Stimulated activated CD4-positive, alpha-beta T cell treated with anti-CD3 and anti-CD28 coated beads, Interleukin-1b, Interleukin-23, amount 100 ng/mL, for 1 hour (primary cell): ENCODE measurements at places on chromosomes 5 and 9.

DNA sequence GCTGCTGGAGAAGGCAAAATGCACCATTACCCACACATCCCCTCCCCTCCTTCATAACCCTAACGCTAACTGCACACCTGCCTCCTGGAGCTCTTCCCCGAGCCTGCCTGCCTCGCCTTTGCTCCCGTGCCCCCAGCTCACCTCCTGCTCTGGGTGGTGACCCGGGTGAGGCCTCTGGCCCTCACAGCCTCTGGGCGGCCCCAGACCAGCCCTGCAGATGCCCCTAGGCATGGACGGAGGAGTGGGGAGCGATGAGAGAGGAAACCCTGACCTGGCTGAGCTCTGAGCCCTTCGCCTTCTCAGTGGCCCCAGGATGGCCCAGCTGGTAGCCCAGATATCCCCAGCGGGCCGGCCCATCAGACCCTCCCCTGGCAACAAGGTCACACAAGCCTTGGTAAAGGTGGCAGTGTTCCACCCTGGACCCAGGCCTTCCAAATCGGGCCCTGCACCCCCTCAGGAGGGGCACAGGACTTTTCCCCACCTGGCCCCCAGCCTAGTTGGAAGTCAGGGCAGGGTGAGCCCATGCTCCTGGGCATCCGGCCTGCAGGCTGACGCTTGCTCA, 14.5 kb upstream of the CAMSAP1 start:
- no peak for DNase-seq

DNA sequence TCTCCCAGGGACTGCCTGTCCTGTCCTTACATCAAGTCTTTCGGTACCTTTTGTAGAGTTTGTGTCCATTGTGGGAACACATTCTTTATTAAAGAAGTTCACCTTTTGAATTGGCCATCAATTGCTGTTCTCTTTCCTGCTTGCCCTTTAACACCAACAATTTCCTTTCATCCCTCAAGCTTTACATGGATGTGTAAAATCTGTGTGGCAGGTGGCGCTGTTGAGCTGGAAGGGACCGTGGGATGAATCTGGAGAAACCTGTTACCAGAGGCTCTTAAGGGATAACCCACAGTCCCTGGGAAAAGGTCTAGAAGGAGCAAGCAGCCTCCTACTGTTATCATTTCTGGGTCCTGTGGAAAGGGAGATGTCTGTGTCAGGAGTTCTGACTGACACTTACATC, 7.9 kb upstream of the ZFP62 start:
- DNase-seq = peak; percentile 46

DNA sequence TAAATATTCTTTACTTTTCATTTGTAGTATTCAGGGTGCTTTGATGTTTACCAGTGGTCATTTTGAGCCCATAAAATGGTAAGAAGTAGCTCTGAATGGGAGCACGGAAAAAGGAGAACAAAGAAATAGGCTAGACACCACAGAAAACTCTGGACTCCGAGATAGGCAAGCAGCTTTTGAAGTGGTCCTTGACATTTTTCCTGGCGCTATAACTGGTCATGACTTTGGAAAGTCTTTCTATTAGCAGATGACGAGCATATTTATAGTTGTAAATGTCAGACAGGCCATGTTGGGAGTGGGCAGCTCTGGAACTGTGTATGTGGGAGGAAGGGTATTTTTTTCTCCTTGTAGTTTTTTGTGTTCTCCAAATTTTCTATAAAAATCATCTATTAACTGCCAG, 126.1 kb upstream of the POC5 start:
- no peak for DNase-seq

- no peak for DNase-seq
Measured at GRCh38 chr5:19492861-19493260, 495.1 kb downstream of the CDH18 start.

DNA sequence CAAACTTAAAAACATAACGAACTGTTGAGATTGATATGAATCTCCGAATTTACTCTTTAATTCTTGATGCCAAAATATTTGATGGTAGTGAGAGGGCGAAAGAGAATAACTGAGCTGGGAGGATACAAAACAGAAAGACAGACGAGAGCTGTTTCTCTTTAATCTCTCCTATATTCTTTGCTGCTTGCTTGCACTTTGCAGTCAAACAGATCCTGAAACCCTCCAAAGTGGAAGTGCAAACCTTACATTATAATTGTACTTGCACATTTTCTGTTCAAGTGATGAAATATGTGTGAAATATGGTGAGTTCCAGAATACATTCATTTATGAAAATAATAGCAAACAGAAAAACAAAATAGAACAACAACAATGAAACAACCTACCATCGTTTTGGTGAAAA, 63.8 kb downstream of the PAM start:
- DNase-seq = no peak

DNA sequence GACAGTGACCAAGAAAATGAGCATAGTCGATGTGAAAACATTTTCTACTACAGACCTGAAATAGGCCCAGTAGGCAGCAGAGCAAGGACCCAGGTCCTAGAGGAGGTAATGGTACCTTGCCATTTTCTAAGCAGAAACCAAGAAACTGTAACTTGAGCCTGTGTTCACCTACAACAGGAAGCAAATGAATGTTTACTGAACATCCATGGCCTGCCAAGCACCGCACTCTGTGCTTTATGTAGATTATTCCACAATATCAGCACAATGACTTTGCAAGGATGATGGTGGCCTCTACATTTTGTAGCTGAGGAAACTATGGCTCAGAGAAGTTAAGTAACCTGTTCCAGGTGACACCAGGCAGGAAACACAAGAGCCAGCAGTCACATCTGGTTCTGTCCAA, 215.3 kb downstream of the SPOCK1 start:
- no peak for DNase-seq

GRCh38 chr9:93673021-93673838, 96.8 kb downstream of the PHF2 start:
- no peak for DNase-seq

DNA sequence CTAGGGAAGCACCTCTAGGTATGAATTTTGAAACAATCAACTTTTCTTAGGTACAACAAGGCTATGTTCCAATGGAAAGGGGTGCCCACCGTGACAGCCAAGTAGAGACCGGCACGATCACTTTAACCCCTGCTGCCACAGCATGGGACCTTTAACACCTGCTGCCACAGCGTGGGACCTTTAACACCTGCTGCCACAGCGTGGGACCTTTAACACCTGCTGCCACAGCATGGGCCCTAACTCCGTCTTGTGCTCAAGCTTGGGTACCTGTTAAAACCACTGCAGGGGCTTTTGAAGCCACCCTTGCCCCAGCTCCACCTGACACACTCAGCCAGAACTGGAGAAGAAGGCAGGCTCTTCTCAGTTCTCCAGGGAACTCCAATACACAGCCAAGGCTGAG, 18.2 kb upstream of the MXD3 start:
- DNase-seq = no peak

DNA sequence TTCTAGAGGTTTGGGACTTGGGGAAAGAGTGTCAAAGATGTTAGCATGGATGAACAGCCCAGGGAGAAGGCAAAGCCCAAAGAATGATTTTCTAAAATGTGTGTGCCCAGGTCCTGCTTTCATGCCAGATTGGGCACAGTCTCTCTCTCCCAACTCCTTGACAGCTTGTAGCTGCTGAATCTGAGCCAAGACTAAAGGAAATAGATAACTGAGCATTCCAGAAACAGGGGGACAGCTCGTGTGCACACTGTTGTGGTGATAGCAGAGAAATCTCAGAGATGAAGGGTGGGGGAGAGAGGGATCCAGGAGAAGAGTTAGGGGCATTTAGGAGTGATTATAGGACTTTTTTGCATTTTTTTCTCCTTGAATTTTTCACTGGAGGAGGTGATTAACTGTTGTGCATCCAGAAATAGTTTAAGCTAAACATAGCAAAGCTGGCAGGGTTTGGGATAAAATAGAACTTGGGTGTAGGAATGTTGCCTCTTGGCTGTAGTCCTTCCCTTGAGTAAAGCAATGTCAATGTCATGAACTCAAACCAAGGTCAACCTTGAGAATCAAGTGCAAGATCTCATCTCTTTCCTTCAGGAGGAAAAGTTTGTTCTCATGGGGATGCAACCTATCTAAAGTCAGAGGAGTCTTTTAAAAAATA, 245.9 kb downstream of the SH3GL2 start:
- DNase-seq = no peak

- no peak for DNase-seq
Measured at GRCh38 chr5:110262749-110263148, 463.7 kb downstream of the TMEM232 start.

DNA sequence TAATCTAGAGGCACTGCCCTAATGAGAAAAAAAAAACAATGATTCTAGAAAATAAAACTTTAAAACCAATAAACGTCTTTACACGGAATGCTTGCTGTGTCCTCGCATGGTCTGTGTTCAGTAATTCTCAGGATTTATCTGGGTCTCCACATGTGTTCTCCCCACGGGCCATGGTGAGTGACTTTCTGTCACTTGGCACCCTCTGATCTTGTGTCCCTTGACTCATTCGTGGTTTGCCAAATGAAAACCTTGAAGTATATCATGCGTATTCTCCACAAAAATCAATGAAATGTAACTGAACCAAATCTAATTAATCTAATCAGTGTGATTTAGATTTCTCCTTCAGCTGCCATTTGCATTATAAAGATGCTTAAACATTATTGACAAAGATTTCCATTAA, 48.0 kb downstream of the UBE2QL1 start:
- no peak for DNase-seq

DNA sequence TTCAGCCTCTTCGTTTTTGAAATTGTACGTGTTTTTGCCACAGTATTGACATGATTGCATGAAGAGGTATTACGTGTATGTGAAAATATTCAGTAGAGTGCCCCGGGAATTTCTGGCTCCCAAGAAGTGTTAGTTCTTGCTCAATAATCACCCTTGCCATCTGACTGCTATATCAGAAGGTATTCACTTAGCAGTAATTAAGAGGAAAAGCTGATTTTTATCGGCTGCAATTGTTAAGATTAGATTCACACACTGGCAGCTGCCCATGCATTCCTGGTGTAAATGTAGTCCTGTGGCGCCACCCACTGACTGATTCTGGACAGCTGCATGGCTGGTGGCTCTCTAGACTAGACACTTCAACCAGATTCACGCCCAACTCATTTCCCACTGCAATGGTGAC, 440.1 kb upstream of the ADAMTS16 start:
- no peak for DNase-seq

- no peak for DNase-seq
Measured at GRCh38 chr9:37300620-37301019, 121.9 kb upstream of the GRHPR start.

- DNase-seq = no peak
Measured at GRCh38 chr9:24846248-24846912, 300.7 kb upstream of the IZUMO3 start.

GRCh38 chr5:108418197-108418596, 36.3 kb upstream of the FBXL17 start:
- DNase-seq = no peak
